Thoracic aorta (tissue), 2 donors: ENCODE measurements at places on chromosomes 4 and X. TPM values are rescaled to one million over a fixed set of nuclear protein-coding genes. Genes with fewer than 3 reads are reported as not detected.

Gene EGF
- not detected for total RNA-seq

Gene KLKB1
- total RNA-seq: 2.6 TPM

Gene SLIT2
- 71.1 TPM for total RNA-seq

Gene CSN1S1
- not detected for total RNA-seq

DNA sequence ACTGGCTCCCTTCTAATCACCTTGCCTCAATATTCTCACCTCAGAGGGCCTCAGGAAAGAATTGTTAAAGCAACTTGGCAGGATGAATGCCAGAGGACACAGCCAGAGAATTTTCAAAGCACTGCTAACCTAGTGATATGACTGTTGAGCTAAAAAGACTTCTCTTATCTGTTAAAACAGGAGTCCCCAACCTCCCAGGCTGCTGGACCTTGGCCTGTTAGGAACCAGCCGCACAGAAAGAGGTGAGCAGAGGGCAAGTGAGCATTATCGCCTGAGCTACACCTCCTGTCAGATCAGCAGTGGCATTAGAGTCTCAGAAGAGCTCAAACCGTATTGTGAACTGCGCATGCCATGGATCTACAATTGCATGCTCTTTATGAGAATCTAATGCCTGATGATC lies 1.7 kb upstream of the KCNE5 start:
- no peaks in the 10 kb centered on the region for H3K36me3 ChIP-seq
- DNase-seq: no peak
- H3K27me3 ChIP-seq: no peaks in the 10 kb centered on the region
- no peak overlapping the region for H3K27ac ChIP-seq
- H3K4me3 ChIP-seq: no peak overlapping the region

DNA sequence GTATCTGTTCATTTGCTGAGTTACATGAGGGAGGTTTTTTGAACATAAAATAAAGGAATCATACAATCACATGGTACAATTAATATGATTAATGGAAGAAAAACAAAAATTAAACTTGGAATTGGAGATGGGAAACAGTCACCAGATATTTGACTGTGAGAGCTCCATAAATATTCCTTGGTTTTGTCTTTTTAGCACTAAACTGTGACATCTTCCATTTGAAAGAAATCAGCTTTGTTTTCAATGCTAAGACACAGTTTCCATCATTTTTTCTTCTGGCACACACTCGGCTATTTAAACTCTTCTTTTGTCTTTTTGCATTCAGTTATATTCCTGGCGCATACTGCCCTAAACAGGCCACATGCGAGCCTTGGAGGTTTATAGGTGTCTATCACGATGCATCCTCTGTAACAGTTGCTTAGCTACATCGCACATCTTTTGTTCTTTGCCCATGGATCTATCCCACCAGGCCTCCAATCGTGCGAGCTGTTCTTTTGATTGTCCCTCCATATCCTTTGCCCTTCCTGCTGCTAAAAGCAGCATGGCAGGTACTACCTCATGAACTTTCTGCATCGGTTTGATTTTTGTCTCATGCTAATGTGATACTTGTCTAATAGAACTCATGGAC lies 158.3 kb downstream of the LDB2 start:
- H3K27me3 ChIP-seq: no peaks in the 10 kb centered on the region
- H3K4me3 ChIP-seq: no peak overlapping the region
- no peak for DNase-seq
- no peaks in the 10 kb centered on the region for H3K36me3 ChIP-seq
- no peak overlapping the region for H3K27ac ChIP-seq
- peaks cover under 1% of the 10 kb centered on the region for H3K4me1 ChIP-seq

- H3K27ac ChIP-seq: no peak overlapping the region
- H3K36me3 ChIP-seq: no peaks in the 10 kb centered on the region
These were observed 171.2 kb downstream of the PPP3CA start for GRCh38 chr4:101175896-101176676.

- no peak for DNase-seq
- H3K4me3 ChIP-seq: no peak overlapping the region
- no peak overlapping the region for H3K27ac ChIP-seq
- no peaks in the 10 kb centered on the region for H3K4me1 ChIP-seq
- H3K36me3 ChIP-seq: no peaks in the 10 kb centered on the region
These were observed 401.1 kb downstream of the PCDH18 start for GRCh38 chr4:137131201-137131600.

DNA sequence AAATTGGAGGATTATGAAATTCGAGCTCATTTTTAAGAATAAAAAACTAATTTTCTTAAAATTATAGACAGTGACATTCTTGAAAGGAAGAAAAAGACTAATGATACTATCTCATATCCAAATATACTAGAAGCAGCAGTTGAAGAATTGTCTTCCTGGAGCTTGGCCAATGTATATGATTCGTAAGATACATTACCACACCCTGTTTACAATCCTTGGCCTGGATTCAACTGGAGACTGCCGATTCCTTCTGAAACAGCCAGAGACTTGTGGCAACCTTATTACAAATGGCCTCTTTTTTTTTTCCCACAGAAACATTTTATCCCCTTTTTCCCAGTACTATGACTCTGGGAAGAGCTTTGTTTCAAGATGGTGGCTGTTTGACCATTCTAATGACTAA lies 571.2 kb upstream of the FAT1 start:
- no peak for DNase-seq
- H3K27ac ChIP-seq: no peak overlapping the region
- no peak overlapping the region for H3K4me3 ChIP-seq
- H3K36me3 ChIP-seq: no peaks in the 10 kb centered on the region
- H3K27me3 ChIP-seq: no peaks in the 10 kb centered on the region

- DNase-seq: no peak
- no peaks in the 10 kb centered on the region for H3K27me3 ChIP-seq
- peaks cover 2% of the 10 kb centered on the region for H3K4me1 ChIP-seq
- no peak overlapping the region for H3K4me3 ChIP-seq
These were observed 4.2 kb upstream of the AKAP17A start for GRCh38 chrX:1587161-1587560.

- peaks cover 49% of the 10 kb centered on the region for H3K4me1 ChIP-seq
- peaks cover 6% of the 10 kb centered on the region for H3K36me3 ChIP-seq
- no peak for DNase-seq
- H3K27me3 ChIP-seq: no peaks in the 10 kb centered on the region
- H3K4me3 ChIP-seq: no peak overlapping the region
These were observed 24.9 kb downstream of the IGFBP7 start for GRCh38 chr4:57085278-57085677.

DNA sequence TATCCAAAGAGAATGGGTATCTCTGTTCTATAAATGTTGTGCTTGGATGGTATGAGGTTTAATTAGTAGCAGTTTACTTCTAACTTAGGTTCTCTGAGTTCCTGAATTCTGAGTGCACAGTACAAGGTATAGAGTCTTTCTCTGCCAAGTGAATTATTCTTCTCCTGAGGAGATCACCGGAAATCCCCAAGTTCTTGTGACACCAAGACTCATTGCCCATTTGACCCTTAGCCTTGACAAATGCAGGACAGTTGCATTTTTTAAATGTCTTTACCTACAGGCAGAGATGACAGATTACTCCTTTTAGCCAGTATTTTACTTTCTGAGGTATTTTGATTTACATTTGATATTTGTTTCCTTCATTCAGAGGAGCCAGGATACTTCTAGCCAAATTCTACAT lies 72.9 kb downstream of the MAOA start:
- no peak overlapping the region for H3K4me3 ChIP-seq
- DNase-seq: no peak
- peaks cover 12% of the 10 kb centered on the region for H3K36me3 ChIP-seq
- no peaks in the 10 kb centered on the region for H3K27me3 ChIP-seq
- no peak overlapping the region for H3K27ac ChIP-seq

- H3K4me3 ChIP-seq: no peak overlapping the region
- H3K36me3 ChIP-seq: no peaks in the 10 kb centered on the region
- no peak for DNase-seq
- H3K4me1 ChIP-seq: no peaks in the 10 kb centered on the region
These were observed 1039.3 kb downstream of the STPG2 start for GRCh38 chr4:97104006-97104405.

GRCh38 chr4:76201276-76201675 lies 12.3 kb downstream of the SCARB2 start:
- H3K36me3 ChIP-seq: no peaks in the 10 kb centered on the region
- peaks cover 42% of the 10 kb centered on the region for H3K4me1 ChIP-seq
- DNase-seq: no peak
- no peak overlapping the region for H3K4me3 ChIP-seq

DNA sequence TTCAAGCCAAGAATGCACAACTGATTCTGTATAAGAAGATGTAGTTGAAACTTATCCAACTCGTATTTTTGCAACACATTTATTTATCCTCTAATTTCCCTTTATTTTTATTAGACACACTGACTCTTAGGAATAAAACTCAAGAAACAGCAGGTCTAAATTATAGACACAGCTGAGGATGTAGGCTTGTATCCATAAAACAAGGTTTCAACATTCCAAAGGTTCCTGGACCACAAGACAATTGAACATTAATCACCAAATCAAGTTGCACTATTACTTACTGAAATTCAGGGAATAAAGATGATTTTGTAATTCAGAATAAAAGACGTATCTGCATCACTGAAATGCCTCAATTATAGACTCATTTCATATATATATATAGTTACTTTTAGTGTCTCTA lies 683.5 kb upstream of the GRIA3 start:
- no peak overlapping the region for H3K4me3 ChIP-seq
- H3K27ac ChIP-seq: no peak overlapping the region
- H3K4me1 ChIP-seq: no peaks in the 10 kb centered on the region
- DNase-seq: no peak
